ENCODE measurements at places on chromosomes 6 and 20.

DNA sequence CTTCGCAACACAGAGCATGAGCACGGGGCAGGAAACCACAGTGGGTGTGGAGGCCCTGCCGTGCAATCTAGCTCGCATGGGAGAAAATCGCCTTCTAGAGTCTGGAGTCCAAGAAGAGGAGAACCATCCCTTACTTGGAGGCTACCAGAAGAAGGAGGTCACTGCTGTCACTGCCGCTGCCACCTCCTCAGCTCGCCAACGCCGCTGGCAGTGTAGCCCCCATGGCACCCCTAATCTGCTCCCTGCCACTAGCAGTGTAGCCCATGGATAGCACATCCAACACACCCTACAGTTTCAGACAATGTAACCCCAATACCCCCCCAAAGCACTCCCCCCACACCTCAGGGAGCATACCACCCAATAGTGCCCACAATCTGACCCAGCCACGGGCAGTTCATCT is 438.0 kb upstream of the ZNF337 start:
- DNase-seq, result no peak

GRCh38 chr20:9068841-9069663 is at the start of gene PLCB4:
PLCB4 (plus strand) TSS chr20:9069087; CDS start chr20:9307815, 238,728 bp downstream.
- DNase-seq, result peak; percentile 30

DNA sequence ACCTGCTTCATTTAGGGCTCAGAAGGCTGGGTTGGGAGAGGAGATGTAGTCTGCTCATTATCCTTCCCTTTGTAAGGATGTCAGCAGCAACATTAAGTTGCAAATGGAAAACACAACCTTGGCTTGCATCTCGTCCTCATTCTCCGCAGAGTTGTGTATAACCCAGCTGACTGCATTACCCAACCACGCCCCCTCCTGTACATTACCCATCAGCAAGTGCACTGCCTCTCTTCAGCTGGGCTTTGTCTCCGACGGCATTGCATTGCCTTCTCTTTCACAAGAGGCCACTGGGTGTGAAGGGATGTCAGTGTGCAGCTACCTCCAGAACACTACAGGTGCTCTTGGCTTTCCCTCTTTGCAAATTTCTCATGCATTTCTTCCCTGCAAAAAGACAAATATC is 128.7 kb upstream of the TSHZ2 start:
- no peak for DNase-seq

DNA sequence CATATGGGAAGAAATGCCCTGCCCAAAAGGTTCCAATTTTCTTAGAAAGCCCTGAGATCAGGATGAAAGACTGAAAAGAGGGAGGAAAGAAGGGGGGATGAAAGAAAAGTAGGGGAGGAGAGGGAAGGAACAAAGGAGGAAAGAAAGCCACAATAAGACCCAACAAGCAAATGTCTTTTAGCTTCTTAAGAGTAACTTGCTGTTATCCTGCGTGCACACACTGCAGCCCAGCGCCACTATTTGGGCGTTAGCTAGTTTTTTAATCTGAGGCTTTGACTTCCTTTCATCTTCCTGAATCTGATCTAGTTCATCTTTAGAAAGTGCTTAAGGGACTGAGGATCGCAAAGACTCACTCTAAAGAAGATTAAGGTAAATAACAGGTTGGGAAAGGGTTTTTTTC is 77.4 kb upstream of the HDDC2 start:
- no peak for DNase-seq

DNA sequence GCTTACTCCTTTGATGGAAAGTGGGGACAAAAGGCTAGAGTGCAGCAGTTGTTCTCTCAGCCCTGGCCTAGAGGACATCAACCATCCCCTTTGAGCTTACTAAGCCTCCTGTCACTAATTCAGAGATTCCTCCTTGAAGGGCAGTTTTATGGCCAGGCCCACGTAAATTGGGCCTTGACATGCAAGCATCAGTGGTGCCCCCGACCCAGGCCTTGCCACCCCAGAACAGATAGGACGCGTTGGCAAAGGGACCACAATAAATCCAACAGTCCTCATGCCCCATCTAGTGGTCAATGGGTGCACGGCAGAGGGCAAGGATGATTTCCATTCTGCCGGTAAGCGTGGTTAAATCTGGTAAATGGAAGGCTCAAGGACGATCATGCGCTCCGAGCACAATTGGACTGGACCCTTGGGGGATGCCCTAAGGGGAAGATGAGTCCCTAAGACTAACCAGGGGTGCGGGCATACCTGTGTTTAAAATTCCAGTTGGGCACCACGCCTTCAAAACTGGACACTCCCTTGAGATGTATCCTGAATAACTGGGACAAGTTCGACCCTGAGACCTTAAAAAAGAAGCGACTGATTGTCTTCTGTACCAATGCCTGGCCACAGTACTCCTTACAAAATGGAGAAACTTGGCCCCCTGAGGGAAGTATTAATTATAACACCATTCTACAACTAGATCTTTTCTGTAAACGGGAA is 32.6 kb downstream of the CEP85L start:
- DNase-seq, result no peak

- DNase-seq, result no peak
Observed at GRCh38 chr6:52491203-52492069, 71.3 kb downstream of the EFHC1 start.
